ENCODE measurements at places on chromosomes 3 and 15.

GRCh38 chr3:124576565-124577493 is 153.4 kb upstream of the UMPS start:
- DNase-seq: no peak
- H3K36me3 ChIP-seq: no peaks in the 10 kb centered on the region
- peaks cover 24% of the 10 kb centered on the region for H3K27me3 ChIP-seq
- no peak overlapping the region for H3K4me3 ChIP-seq
- H3K27ac ChIP-seq: no peak overlapping the region

- H3K4me3 ChIP-seq: no peak overlapping the region
- H3K36me3 ChIP-seq: no peaks in the 10 kb centered on the region
- no peak overlapping the region for H3K27ac ChIP-seq
- peaks cover 21% of the 10 kb centered on the region for H3K4me1 ChIP-seq
- H3K27me3 ChIP-seq: peaks cover 14% of the 10 kb centered on the region
Measured at GRCh38 chr3:184789314-184789998, 22.5 kb upstream of the VPS8 start.

DNA sequence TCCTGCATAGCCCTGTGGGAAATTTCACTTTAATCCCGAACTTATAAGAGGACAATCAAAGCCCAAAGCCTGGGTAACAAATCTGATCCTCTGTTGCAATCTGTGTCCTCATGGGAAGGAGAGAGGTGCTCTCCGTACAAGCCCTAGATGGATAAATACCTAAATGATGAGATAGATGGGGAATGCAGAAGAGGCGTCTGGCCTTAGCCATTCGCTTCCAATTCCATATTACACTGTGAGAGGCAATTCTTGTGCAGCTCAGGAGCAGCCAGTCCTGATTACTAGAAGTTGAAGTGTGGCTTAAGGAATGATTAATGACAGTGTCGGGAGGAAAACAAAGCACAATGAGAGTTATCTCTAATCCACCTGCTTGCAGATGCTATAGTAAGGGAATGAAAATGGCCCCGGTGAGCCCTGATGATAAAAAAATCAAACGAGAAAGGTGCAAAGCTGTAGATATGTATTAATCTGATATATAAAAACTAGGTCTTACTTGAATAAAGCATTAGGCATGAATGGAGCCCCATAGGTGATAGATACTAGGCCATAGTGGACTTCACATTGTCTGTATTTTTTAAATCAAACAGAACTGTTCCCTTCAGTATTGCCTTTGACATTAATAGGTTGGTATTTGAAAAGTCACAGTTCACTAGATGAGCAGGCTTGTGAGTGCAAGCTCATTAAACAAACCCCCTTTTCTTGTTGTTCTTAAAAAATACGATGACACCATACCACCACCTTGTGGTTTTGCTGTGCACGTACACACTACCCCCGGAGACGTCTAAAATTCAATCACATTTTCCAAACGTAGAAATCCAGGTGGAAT is 54.2 kb upstream of the TMCO5A start:
- H3K4me1 ChIP-seq: no peaks in the 10 kb centered on the region
- H3K36me3 ChIP-seq: no peaks in the 10 kb centered on the region
- peaks cover 2% of the 10 kb centered on the region for H3K27me3 ChIP-seq
- no peak overlapping the region for H3K27ac ChIP-seq
- H3K4me3 ChIP-seq: no peak overlapping the region

DNA sequence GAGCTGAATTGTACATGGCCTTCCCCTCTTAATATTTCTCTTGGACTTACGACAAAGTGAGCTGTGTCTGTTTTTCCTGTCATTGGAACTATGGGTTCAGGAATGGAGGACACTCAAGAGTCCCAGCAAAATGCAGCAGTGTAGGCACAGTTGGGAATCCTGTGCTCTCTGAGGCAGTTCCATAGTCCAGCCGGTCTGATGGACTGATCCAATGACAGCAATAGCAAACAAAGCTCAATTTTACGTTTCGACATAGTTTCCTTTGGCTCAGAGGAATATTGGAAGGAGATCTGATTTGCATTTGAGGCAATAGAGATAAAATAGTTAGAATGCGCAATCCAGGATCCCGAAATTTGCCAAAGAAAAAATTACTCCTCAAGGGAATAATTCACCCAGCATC is 276.9 kb upstream of the CNTN3 start:
- no peaks in the 10 kb centered on the region for H3K27me3 ChIP-seq
- no peaks in the 10 kb centered on the region for H3K36me3 ChIP-seq
- no peak overlapping the region for H3K4me3 ChIP-seq
- no peak for DNase-seq
- H3K27ac ChIP-seq: no peak overlapping the region

DNA sequence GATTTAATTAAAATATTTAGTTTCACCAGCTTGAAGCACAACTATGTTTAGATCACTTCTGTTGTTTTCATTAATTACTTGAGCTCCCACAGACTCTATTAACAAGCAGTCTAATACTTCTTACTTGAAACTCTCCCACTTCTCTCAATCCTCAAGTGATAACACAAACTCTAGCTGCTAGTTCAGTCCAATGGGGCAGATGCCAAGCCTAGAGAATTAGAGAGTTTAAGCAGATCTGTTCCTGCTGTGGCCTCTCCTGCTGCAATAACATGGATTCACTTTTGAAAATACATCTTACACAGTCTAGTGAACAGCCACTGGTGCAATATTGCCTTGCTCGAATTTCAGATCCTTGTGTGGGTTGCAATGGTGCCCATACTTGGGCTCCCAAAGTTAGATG is 566.4 kb upstream of the SGO1 start:
- no peaks in the 10 kb centered on the region for H3K27me3 ChIP-seq
- no peak for DNase-seq
- no peaks in the 10 kb centered on the region for H3K4me1 ChIP-seq
- no peak overlapping the region for H3K27ac ChIP-seq

GRCh38 chr3:1048558-1048957 is 44.3 kb upstream of the CNTN6 start:
- no peaks in the 10 kb centered on the region for H3K4me1 ChIP-seq
- H3K4me3 ChIP-seq: no peak overlapping the region
- no peaks in the 10 kb centered on the region for H3K27me3 ChIP-seq
- H3K36me3 ChIP-seq: no peaks in the 10 kb centered on the region
- DNase-seq: no peak
- no peak overlapping the region for H3K27ac ChIP-seq

DNA sequence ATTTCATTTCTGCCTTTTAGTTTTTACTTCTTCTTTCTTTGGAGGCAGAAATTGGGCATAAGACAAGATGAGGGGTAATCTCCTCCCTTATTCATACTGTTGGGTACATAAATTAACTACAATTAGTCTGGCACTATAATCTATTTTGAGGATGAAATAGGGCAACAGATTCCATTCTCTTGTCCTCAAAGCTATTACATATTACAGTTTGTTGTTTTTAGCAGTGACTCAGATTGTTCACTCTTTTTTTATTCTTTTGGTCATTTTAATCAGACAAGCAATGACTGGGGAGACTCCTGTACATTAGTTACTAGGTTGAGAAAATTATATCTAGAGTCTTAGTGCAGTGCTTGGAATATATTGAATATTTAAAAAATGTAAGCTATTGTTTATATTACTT is 556.0 kb downstream of the OTOL1 start:
- H3K27ac ChIP-seq: no peak overlapping the region
- H3K36me3 ChIP-seq: no peaks in the 10 kb centered on the region
- DNase-seq: no peak
- H3K4me1 ChIP-seq: no peaks in the 10 kb centered on the region

GRCh38 chr3:97954228-97954827 is 17.9 kb downstream of the RIOX2 start:
- DNase-seq: no peak
- H3K27me3 ChIP-seq: no peaks in the 10 kb centered on the region
- peaks cover 2% of the 10 kb centered on the region for H3K4me1 ChIP-seq
- no peak overlapping the region for H3K27ac ChIP-seq
- H3K36me3 ChIP-seq: peaks cover 59% of the 10 kb centered on the region
- no peak overlapping the region for H3K4me3 ChIP-seq

DNA sequence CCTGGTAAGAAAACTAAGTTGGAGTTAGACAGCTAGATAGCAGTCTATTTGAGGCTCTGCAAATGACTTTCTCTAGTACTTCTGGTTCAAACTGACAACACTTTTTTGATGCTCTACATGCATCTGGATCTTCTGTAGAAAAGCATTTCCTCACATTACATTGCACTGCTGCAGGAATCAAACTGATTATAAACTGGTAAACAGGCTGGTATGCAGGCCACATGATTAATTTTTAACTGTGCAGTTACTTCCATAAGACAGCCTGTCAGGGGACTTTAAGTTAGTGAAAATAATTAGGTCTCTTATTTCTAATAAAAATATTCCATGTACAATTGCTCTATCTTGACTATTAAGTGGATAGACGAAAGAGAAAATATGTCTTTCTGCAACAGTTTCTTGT is 550.0 kb upstream of the ALCAM start:
- no peaks in the 10 kb centered on the region for H3K27me3 ChIP-seq
- H3K27ac ChIP-seq: no peak overlapping the region
- H3K4me1 ChIP-seq: no peaks in the 10 kb centered on the region
- no peak overlapping the region for H3K4me3 ChIP-seq
- DNase-seq: no peak

GRCh38 chr3:27454461-27454860 is 29.7 kb downstream of the SLC4A7 start:
- no peak overlapping the region for H3K4me3 ChIP-seq
- no peak for DNase-seq
- H3K27me3 ChIP-seq: no peaks in the 10 kb centered on the region

GRCh38 chr3:14563946-14564539 is 23.9 kb upstream of the GRIP2 start:
- H3K4me1 ChIP-seq: no peaks in the 10 kb centered on the region
- DNase-seq: no peak
- no peaks in the 10 kb centered on the region for H3K36me3 ChIP-seq
- H3K27ac ChIP-seq: no peak overlapping the region
- peaks cover 12% of the 10 kb centered on the region for H3K27me3 ChIP-seq

- no peak overlapping the region for H3K4me3 ChIP-seq
- H3K27me3 ChIP-seq: peaks cover 14% of the 10 kb centered on the region
- DNase-seq: no peak
- H3K4me1 ChIP-seq: peaks cover 17% of the 10 kb centered on the region
- no peaks in the 10 kb centered on the region for H3K36me3 ChIP-seq
Measured at GRCh38 chr15:71784719-71785118, 25.6 kb upstream of the NR2E3 start.

GRCh38 chr15:71079208-71080044 is 35.8 kb upstream of the THSD4 start:
- no peaks in the 10 kb centered on the region for H3K36me3 ChIP-seq
- H3K4me3 ChIP-seq: no peak overlapping the region
- no peak for DNase-seq

GRCh38 chr3:167166594-167167253 is 213.4 kb downstream of the ZBBX start:
- H3K4me1 ChIP-seq: no peaks in the 10 kb centered on the region
- DNase-seq: no peak
- no peaks in the 10 kb centered on the region for H3K36me3 ChIP-seq
- no peak overlapping the region for H3K4me3 ChIP-seq
- no peak overlapping the region for H3K27ac ChIP-seq

GRCh38 chr3:146218880-146219866 is 31.7 kb downstream of the PLSCR4 start:
- no peak for DNase-seq
- H3K27me3 ChIP-seq: peaks cover 3% of the 10 kb centered on the region
- H3K4me3 ChIP-seq: no peak overlapping the region
- H3K36me3 ChIP-seq: no peaks in the 10 kb centered on the region

DNA sequence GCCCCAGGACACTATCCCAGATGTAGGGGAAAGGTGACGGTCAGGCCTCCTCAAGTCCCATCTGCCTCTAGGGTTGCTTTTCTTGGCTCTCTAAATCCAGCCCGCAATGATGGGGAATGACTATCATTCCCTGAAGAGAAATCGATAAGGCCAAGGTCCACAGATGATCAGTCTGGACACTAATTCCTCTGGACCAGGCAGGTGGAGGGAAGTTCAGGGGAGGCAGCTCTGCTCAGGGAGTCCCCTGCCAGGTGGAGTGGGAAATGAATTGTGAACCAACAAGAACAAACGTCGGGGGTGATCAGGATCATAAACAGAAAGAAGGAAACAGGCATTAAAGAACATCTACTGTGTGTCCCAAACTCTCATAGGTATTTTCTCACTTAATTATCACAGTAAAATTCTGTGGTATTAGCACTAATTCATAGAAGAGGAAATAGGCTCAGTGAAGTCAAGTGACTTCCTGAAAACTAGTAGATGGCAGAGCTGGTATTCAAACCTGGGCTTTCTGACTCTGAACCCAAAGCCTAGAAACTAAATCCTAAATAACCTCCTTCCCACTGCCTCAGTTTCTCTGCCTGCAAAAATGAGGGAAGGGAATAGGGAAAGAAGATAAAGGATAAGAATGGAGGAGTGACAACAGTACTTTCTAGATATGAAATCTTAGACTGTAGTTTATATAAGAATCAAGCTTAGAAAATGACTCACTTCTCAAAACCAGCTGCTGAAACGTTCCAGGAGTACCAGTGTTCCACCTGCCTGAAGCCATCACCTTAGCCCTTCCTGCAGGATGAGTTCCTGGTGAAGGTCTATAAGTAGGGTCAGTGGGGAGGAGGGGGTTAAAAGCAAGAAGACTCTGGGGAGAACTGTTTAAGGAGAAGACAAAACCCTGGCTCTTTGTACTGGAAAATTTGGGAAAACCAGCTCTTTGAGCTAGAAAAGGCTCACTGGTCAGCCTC is 7.5 kb downstream of the BMF start:
- DNase-seq: no peak
- peak overlapping the region; percentile 76 for H3K27ac ChIP-seq
- H3K4me3 ChIP-seq: peak overlapping the region; percentile 70
- H3K4me1 ChIP-seq: peaks cover 82% of the 10 kb centered on the region
- H3K36me3 ChIP-seq: peaks cover 10% of the 10 kb centered on the region

DNA sequence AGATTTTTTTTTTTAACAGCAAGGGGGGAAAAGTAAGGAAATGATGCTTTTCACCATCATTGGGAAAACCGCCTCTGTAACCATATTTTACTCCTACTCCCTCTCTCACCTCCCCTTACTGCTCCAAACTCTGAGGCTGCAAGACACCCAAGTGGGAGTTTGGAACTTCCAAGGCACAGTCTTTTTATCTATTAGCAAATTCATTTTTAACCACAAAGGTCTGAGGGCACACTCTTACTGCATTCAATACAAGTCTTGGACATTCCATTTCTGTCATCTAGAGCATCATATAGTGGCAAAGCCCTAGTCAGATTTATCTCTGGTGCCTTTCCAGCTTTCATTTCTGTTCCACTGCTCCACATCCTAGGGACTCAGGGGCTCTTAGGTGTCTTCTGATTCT is 13.2 kb downstream of the FAM162A start:
- H3K4me1 ChIP-seq: peaks cover 26% of the 10 kb centered on the region
- peaks cover 31% of the 10 kb centered on the region for H3K36me3 ChIP-seq
- DNase-seq: no peak
- H3K27ac ChIP-seq: no peak overlapping the region

- H3K4me3 ChIP-seq: no peak overlapping the region
- H3K27ac ChIP-seq: no peak overlapping the region
- peaks cover 8% of the 10 kb centered on the region for H3K4me1 ChIP-seq
- H3K27me3 ChIP-seq: no peaks in the 10 kb centered on the region
- no peak for DNase-seq
Measured at GRCh38 chr3:196315821-196316220, 2.2 kb downstream of the DYNLT2B start.

- no peak overlapping the region for H3K4me3 ChIP-seq
- no peak overlapping the region for H3K27ac ChIP-seq
- H3K36me3 ChIP-seq: no peaks in the 10 kb centered on the region
- H3K27me3 ChIP-seq: no peaks in the 10 kb centered on the region
- no peaks in the 10 kb centered on the region for H3K4me1 ChIP-seq
Measured at GRCh38 chr3:60798456-60798855, 452.8 kb downstream of the FHIT start.
